ENCODE measurements at places on chromosomes 1 and 21. TPM values are rescaled to one million over a fixed set of nuclear protein-coding genes. Genes with fewer than 3 reads are reported as not detected.

Gene PTPRC
- total RNA-seq: not detected

Gene TLCD4
- total RNA-seq: 10.5 TPM

Gene DDR2
- 0.77 TPM for total RNA-seq

Gene CBR1
- 140 TPM for total RNA-seq

DNA sequence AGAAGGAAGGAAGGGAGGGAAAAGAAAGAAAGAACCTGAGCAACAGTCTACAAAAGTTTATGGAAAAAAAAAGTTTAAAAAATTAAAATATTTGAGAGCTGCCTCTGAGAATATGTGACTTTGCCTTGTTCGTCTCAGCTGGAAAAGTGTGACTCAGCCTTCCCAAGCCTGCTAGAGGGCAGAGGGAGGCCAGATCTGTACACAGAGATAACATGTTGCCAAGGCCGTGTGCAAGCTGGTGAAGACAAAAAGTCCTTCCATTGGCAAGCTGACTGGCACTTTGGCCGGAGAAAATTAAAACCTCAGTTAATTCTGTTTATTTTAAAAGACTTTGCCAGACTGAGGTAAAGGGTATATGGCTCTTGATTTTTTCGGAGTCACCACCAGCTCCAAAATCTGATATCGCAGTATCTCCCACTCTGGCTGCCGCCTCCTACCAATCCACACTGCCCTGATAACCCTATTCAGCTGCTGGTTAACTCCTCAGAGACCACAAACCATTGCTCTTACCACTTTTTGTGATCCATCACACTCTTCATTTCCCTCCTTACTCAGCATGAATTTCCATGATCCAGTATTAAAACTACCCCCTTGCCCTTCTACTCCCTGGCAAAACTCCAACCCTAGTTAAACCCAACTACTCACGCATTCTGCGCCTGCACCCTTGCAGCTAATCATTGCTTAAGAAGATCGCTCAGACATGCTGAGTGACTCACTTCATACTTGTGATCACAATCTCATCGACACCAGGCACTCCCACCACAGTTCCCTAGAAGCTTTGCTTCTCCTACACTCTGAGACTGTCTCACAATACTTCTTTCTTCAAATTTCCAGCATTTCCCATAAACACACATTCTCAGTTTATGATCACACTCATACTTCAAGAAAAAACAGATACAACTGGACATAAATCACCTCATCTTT is 5.7 kb upstream of the PPP1R15B start:
- DNase-seq: peak; percentile 96

DNA sequence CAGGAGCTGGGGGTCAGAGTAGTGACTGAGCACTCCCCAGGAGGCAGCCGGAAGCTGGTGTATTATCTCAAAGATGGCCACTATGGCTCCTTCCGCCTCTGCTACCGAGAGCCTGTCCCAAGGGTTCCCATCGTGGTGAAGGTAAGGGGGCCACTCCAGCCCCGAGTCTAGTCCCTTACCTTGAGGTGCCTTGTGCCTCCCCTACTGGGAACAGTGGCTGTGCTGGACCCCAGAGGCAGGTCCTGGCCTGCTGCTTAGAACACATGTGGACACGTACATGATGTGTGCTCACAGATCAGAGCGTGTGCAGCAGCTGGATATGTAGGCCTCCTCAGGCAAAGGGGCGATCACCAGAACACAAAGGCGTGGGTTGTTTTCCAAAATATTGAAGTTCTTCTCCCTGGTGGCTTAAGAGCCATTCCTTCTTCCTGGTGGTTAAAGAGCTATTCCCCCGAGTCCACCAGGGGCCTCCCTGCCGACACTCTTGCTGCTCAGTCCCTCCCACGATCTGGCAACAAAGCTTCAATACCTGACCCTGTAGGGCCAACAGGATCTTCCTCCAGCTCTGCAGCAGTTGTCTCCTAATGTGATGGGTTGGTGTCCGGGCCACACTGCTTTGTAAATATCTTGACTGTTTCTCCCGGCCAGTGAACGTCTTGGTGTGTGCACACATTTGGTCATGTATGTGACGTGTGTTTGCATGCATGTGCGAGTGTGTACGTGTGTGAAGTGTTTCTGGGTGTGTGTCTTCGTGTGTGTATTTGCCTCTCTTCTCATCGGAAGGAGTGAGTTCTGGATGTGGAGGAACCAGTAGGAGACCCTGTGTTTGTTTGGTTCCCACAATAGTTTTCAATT is 68.4 kb upstream of the TINAGL1 start:
- no peak for DNase-seq

Measured in NCI-H460 (cell line).